ENCODE measurements at places on chromosomes 6 and 20.

GRCh38 chr6:90214461-90214860 lies 82.2 kb downstream of the BACH2 start:
- no peak for DNase-seq

GRCh38 chr6:28001351-28001750 lies 44.3 kb downstream of the OR2B6 start:
- no peak for DNase-seq

GRCh38 chr6:33123732-33124524 lies 48.1 kb downstream of the HLA-DPB1 start:
- no peak for DNase-seq

- no peak for DNase-seq
Observed at GRCh38 chr6:131408811-131409210, 164.2 kb upstream of the ARG1 start.

DNA sequence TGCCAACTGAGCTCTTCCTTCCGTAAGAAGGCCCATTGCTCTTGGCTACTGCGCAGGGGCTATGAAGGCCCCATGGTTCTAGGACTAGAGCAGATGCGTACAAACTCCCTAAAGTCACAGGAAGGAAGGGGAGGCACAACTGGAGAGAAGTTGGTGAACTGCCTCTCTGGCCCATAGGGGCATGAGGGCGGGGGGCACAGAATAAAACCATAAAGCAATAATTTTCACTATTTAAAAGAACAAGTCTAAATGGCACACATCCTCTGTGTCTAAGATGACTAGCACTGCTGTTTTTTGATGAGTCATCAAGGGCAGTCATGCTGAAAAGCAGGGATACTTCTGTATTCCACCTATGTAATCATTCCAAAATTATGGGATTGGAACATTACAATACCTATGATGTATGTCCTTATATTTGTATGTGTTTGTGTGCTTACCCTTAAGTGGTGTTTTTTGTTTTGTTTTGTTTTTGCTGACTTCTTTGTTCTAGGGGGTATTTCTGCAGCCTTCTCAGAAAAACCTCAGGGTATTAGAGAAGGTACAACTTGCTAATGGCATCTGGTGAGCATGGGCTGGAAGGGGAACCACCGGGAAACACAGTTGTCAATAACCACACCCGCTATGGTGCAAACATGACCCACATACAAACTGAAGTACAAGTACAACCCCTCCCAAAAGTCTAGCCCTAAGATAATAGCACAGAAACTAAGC lies 36.9 kb downstream of the B4GALT5 start:
- no peak for DNase-seq

- no peak for DNase-seq
Observed at GRCh38 chr6:149324428-149324827, 6.9 kb downstream of the TAB2 start.

DNA sequence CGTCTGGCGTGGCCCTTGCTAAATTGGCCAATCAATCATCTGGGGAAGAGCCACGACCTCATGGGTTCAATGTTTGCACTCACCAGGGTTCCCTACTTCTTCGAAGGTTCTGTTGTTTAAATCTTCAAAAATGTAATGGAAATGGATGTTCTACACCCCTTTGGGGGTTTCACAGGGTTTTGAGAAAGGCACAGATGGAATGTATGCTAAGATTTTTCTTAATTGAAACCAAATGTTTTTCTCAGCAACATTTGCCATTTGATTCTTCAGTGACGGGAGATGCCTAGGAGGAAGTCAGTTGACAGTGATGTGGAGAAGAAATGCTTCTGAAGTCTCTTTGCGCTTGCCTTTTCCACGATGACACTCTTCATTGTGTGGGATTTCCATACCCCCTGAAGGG lies 312.3 kb downstream of the ESR1 start:
- DNase-seq, result no peak

DNA sequence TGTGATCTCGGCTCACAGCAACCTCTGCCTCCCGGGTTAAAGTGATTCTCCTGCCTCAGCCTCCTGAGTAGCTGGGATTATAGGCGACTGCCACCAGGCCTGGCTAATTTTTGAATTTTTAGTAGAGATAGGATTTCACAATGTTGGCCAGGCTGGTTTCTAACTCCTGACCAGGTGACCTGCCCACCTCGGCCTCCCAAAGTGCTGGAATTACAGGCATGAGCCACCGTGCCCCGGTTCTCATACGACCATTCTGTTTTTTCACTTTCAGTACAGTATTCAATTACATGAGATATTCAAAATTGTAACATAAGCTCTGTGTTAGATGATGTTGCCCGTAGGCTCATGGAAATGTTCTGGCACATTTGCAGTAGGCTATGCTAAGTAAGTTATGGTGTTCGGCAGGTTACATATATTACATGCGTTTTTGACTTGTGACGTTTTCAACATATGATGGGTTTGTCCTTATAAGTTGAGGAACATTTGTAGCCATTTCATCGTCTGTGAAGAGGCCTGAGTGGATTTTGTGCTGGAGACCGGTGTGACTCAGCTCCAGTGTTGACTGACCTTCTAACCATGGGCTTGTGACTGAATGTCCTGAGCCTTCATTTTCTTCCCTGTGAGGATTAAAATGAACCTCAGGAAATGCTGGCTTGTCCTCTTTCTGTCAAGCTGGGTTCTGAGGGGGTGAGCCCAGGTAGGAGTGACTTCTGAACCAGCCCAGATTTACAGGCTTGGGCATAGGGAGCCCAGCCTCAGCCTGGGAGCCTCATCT lies 12.2 kb downstream of the PPARD start:
- DNase-seq, result no peak

GRCh38 chr6:16706911-16707783 lies 54.1 kb downstream of the ATXN1 start:
- DNase-seq, result no peak

DNA sequence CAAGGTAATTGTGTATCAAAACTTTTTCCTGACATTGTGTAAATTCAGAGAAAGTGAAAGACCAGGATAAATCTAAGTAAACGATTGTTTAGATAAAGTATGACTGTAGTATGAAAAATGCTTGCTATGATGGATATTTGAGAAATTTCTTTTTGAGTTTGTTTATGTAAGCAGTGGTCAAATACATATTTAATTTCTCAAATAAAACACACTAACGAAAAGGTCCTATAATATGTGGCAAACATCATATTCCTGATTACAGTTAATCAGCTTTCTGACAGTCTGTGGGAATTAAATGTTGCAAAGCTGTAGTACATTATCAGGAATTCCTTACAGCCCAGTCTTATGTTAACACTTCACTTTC lies 636.9 kb downstream of the MMUT start:
- DNase-seq, result no peak
